Fibroblast of skin of right quadriceps (primary cell): ENCODE measurements at places on chromosomes 13 and 19.

GRCh38 chr13:78596399-78596735 lies 7.0 kb downstream of the POU4F1 start:
- no peak for DNase-seq

- peak; percentile 80 for DNase-seq
These were observed 16.2 kb downstream of the CCDC97 start for GRCh38 chr19:41325947-41326706.

DNA sequence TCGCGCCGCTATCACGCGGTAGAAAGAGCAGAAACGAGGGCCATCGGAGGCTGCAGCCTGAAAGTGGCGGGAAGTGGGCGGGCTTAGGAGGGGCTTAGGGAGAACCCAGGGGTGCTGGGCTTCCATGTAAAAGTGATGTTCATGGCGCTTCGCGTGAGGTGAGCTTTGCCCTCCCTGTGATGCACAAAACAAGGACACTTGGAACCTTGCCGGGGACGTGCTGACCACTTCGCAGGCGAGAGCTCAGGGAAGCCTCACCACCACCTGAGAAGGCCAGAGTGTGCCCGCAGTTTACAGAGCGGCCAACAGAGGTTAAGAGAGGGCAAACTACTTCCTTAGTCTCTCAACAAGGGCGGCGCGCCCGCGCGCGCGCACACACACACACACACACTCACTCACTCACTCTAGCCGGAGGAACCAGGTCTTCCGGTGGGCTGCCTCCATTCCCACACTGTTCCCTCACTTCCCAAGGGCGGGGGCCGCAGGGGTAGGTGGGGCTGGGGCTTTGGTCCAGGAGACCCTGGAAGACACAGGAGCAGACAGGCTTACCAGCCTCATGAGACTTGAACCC lies 651 bp downstream of the GAPDHS start:
- DNase-seq, result no peak

GRCh38 chr19:53388168-53388567 lies 6.8 kb upstream of the ZNF765 start:
- DNase-seq, result no peak

DNA sequence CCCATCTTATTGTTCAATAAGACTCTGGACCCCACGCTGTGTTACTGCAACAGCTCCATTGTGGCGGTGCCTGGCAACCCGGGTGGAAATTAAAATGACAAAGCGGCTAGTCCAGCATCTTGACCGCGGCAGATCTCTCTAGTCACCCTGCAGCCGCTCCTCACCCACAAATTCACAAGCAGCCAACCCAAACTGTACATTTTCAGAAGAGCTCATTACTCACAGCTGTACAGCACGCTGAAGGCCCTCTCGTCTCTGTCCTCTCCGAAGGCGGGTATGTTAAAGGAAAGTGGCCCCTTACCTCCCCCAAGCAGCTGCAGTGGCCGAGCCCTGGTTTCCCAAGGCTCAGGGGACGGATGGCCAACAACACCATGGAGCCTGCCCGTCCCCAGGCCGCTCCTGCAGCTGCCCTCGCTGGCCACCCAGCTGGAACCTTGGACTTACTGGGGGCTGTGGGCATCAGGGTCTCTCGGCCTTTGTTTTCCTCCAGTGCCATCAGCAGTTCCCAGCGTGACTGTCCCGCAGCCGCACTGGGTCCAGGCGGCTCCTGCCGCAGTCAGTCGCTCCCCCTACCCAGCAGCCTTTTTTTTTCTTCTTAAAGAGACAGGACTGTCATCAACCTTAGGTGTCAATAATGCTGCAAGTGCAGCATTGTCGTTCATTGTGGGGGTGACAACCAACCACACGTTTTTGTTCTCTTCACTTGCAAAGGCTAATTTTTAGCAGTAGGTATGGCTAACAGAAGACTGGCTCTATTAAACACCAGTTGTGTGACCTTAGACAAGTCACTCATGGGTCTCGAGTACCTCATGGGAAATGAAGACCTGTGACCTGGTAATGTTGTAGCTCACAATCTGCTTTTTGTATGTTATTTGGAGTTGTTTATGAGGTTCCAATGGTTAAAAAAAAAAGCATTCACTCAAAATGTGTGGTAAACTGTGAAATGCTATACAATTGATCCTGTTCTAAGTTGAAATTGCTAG lies at the start of gene SACS:
TSS of gene SACS (minus strand) at position 532 of the 983 bp plus-strand sequence. CDS start 22,463 bp downstream, outside the sequence.
- peak; percentile 52 for DNase-seq

DNA sequence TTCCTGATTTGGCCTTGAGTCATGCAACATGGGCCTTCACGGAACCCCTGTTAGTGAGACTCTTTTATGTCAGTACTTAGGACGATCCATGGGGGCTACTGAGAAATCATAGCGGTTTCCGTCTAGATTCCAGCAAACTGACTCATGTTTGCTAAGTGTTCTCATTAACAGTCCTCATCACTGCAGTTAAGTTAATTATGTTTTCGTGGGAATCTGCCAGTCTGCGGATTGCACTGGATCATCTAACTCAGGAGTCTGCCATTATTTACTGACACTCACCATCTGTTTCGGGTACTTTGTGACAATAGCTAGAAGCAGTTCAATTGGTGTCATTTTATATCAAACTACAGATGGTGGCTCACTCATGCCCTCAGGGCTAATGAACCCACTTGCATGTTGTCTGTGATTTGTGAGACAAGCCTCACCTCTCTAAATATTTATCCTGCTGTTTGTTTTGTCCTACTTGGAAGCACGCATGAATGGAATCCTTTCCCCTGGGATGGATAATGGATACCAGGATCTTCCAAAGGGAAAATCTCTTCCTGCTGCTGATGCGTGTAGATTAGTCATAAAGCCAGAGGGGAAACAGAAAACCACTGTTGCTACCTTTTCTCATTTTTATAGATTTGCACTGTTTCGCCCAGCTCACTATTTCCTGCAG lies 61.8 kb downstream of the RAB20 start:
- DNase-seq, result peak; percentile 85

DNA sequence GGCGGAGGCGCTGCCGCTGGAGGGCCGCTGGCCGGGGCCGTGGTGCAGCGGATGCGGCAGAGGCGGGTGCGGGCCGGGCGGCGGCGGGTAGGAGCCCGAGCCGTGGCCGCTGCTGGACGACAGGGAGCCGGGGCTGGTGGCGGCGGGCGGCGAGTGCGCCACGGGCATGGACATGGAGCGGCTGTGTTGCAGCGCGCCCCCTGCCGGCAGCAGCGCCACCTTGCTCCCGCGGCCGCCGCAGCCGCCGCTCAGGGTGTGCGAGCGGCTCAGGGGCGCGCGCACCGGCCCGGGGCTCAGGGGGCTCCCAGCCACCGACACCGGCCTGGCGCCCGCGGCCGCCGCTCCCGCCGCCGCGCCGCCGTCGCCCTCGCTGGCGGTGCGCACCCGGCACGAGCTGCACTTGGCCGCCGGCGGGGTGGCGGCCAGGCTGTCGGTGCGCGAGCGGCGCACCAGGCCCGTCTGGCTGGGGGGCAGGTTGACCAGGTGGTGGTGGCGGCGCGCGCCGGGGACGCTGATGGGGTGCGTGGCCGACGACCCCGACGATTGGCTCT lies 1.7 kb downstream of the IRS2 start:
- DNase-seq, result peak; percentile 74

DNA sequence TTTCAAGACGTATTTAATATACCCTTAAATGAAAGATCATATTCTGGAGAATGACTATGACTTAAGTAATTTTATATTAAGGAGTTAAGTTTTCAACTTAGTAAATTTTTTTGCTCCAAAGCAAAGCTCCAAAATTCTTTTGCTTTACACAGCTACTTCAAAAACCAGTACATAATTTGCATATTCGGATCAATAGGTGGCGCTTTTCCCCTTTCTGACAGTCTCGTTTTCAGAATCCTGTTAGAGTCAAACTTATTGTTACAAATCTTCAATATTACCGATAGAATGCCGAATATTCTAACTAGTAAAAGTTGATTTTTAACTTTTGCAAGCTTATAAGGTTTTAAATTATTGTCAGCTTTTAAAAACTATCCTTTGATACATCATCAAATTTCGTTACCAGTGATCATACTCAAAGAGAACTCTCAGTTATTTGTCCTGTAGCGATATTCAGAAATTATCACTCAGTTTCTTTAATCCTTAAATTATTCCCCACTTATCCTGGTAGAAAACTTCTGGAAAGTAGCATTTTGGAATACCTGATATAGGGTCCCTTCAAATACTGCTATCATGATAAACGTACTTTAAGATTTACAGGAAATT lies 852.7 kb upstream of the KLHL1 start:
- DNase-seq, result peak; percentile 17

DNA sequence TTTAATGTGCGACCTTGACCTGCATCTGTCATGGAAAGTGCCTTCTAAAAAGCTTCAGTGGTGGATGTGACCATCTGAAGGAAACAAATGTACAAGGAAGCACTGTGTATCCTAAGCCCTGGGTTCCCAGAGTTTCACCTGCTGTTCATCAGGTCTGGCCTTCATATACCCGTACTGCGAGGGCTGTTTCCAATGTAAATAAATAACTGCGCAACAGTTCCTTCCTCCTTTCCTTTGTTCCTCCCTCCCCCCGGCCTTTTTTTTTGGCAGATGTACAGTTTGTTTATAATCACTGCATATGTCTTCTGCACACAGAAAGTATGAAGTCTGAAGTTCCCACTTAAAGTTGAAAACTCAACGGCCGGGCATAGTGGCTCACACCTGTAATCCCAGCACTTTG lies 5.2 kb downstream of the FAAP24 start:
- no peak for DNase-seq

GRCh38 chr19:17993076-17993813 lies 14.7 kb upstream of the ARRDC2 start:
- DNase-seq, result no peak

GRCh38 chr13:48818495-48819356 lies 157.0 kb upstream of the FNDC3A start:
- DNase-seq, result peak; percentile 95
